Transverse colon (tissue), 4 donors: ENCODE measurements at places on chromosomes 7 and 10. TPM values are rescaled to one million over a fixed set of nuclear protein-coding genes. Genes with fewer than 3 reads are reported as not detected.
A peak's percentile ranks its signal among the peaks of the same experiment; 100 is the strongest.

GRCh38 chr7:114181280-114181679 lies 233.3 kb upstream of the FOXP2 start:
- H3K4me1 ChIP-seq = no peaks in the 10 kb centered on the region
- H3K4me3 ChIP-seq = no peak overlapping the region
- H3K27ac ChIP-seq = no peak overlapping the region
- no peaks in the 10 kb centered on the region for H3K36me3 ChIP-seq
- H3K27me3 ChIP-seq = no peaks in the 10 kb centered on the region

Gene OR2A12
- not detected for total RNA-seq

DNA sequence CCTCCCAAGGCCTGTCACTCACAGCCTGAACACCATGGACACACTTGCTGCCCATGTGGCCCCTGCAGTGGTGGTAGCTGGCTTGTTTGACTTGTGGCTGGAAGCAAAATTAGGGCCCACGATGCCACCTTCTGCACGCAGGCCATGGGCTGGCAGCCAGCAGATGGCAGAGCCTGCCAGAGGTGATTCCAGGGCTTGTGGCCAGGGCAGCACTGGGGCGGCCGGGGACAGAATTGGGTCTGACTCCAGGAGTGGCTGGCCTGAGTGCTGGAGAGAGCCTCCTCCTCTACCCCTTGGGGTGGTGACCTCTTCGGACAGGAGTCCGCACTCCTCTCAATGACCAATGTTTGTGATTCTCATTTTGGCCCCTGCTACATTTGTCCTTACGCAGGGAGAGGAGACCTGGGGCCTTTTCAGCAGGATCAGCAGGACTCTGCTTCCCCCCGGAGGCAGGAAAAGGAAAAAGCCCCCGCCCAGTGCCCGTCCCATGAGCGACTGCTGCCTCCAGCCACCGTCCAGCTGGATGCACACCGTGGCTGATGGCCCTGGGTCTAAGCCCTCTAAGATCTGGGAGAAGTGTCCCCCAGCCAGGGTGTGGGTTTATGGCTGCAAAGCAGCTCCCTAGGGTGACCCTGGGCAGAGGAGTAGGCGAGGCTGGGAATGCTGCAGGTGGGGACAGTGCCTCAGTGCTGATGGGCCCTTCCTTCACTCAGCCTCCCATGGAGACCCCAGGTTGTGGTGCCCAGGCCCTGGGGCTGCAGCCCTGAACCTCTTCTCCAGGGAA lies 26.5 kb downstream of the DNAJB12 start:
- DNase-seq = peak; percentile 72
- no peaks in the 10 kb centered on the region for H3K36me3 ChIP-seq
- no peak overlapping the region for H3K4me3 ChIP-seq
- H3K27ac ChIP-seq = peak overlapping the region; percentile 39
- no peaks in the 10 kb centered on the region for H3K27me3 ChIP-seq

DNA sequence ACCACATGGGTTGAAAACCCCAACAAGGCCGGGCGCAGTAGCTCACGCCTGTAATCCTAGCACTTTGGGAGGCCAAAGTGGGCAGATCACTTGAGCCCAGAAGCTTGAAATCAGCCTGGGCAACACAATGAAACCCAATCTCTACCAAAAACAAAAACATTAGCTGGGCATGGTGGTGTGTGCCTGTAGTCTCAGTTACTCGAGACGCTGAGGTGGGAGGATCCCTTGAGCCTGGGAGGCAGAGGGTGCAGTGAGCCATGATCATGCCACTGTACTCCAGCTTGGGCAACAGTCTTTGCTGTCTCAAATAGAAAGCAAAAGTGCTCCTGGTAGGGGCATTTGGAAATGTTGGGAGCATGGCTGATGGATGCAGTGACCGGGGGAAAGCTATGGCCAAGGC lies 209.6 kb upstream of the PLXNA4 start:
- no peaks in the 10 kb centered on the region for H3K27me3 ChIP-seq
- H3K36me3 ChIP-seq = no peaks in the 10 kb centered on the region
- DNase-seq = no peak

DNA sequence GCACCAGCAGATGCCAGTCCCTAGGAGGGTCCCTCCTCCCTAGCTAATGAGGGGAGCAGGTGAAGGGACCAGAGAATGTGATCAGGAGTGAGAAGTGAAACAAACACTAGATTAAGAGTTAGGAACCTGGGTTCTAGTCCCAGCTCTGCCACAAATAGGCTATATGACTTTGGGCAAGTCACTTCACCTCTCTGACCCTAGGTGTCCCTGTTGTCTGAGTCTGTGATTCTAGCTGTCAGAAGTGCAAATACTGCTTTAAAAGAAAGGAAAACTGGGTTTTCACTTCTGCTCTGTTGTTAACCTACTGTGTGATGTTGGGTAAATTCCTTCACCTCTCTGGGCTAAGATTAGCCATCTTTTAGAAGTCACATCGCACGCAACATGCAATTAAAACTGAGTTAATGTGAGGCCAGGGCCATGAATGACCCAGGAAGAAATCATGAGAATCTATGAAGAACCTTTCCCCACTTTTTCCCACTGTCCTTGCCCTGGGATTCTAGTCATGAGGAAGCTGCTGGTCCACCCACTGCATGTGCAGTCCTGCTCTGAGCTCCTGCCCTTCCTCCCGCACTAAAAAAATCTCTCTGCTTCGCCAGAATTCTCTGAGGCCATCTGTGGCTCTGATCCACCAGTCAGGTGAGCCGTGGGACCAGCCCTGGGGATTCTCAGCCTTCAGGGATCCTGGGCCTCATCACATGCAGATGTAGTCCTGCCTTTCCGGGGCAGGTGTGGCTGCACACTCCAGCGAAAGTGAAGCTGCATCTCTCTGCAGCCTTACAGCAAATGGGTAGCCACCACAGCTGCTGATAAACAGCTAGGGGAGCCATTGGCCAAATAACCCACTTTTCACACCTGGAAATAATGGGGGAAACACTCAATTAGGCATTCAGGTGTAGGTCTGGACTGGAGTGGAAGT lies 181.7 kb downstream of the PLXNA4 start:
- H3K36me3 ChIP-seq = no peaks in the 10 kb centered on the region
- no peaks in the 10 kb centered on the region for H3K4me1 ChIP-seq
- H3K27me3 ChIP-seq = no peaks in the 10 kb centered on the region

DNA sequence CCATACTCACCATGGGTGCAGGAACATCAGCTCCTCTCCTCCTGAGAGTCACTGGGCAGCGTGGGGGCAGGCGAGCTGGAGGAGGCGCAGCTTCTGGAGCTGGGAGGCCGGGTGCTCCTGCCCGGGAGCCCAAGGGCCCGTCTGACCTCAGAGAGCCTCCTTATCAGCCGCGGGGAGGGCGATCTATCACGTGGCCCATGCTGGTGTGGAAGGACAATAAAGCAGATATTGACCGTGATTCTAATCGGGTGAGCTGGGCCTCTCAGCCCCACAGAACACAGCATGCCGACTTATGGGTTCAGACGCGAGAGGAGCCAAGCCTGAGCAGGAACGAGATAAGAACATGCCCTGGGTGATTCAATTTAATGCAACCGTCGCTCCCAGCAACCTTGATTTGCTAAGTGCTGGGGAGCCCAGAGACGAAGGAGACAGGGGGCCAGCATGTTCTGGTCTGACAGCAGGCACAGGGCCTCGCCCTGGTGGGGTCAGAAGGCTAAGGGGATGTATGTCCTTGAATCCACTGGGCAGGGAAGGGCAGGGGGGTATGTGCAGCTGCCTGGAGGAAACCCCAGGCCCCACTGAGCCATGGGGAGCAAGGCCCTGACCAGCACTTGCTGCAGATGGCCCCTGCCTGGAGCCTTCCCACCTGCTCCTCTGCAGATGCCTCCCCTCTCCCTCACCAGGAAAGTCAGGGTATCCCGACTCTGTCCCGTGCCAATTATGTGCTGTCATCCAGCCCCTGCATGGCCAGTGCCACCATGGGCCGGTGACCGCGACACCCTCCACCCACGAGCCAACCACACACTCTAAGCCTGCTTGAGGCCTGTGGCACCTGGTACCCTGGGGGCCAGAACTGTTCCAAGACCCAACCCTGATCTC lies 95.3 kb upstream of the RET start:
- H3K4me3 ChIP-seq = no peak overlapping the region
- DNase-seq = peak; percentile 6
- H3K27me3 ChIP-seq = no peaks in the 10 kb centered on the region
- H3K36me3 ChIP-seq = no peaks in the 10 kb centered on the region
- H3K27ac ChIP-seq = no peak overlapping the region

- H3K4me1 ChIP-seq = no peaks in the 10 kb centered on the region
- DNase-seq = no peak
- no peaks in the 10 kb centered on the region for H3K36me3 ChIP-seq
- no peaks in the 10 kb centered on the region for H3K27me3 ChIP-seq
- H3K4me3 ChIP-seq = no peak overlapping the region
Measured at GRCh38 chr10:57018452-57018851, 657.4 kb upstream of the ZWINT start.

- H3K27me3 ChIP-seq = no peaks in the 10 kb centered on the region
- peak overlapping the region; percentile 2 for H3K27ac ChIP-seq
- DNase-seq = no peak
Measured at GRCh38 chr7:18320422-18320821, 175.1 kb upstream of the HDAC9 start.

DNA sequence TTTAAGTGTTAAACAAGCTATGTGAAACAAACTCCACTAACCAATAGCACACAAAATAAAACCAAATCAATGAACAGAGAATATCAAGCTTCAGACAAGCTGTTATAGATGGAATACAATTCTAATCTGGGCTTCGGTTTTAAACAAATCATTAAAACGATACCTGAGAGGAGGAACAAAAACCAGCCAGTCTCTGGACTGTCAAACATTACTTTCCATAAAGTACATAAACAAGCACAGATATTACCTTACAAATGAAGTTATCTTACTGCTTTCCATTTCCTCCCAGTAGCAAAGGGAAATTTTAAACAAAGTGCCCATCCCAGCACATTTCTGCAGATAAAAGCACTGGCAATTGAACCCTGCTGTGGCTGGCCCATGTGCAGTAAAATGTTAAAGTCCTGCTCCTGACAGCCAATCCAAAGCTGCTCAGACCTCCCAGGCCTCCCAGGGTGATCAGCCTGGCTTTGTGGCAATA lies 128.0 kb downstream of the NRCAM start:
- no peak for DNase-seq
- H3K27ac ChIP-seq = no peak overlapping the region
- no peaks in the 10 kb centered on the region for H3K4me1 ChIP-seq
- H3K36me3 ChIP-seq = no peaks in the 10 kb centered on the region

Gene FAM185A
- 12.7 TPM for total RNA-seq

DNA sequence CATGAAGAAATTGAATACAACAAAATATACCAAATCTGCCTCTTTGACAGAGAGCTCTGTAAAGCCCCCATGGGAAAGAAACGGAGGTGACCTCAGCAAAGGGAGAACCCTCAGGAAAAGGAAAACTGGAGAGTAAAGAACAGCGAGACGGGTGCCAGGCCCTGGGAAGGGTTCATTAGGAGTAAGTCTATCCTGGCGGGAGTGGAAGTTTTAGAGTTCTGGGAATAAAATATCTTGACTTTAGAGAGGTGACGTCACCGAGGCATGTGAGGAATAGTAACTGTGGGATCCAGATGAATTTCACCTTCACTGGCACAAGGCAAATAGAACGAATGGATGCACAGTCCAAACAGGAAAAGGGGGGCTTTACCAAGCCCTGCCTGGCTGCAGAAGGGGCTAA lies 362.8 kb upstream of the IGFBP3 start:
- no peaks in the 10 kb centered on the region for H3K4me1 ChIP-seq
- no peaks in the 10 kb centered on the region for H3K27me3 ChIP-seq

Gene GPR37
- not detected for total RNA-seq

Gene GSTO2
- total RNA-seq = 9.5 TPM

Gene C10orf67
- not detected for total RNA-seq

Gene PSTK
- total RNA-seq = not detected

- H3K4me1 ChIP-seq = no peaks in the 10 kb centered on the region
- H3K4me3 ChIP-seq = no peak overlapping the region
- H3K27me3 ChIP-seq = no peaks in the 10 kb centered on the region
Measured at GRCh38 chr10:85848756-85849155, 517.8 kb downstream of the GRID1 start.

- no peak overlapping the region for H3K27ac ChIP-seq
- H3K4me1 ChIP-seq = peaks cover 6% of the 10 kb centered on the region
- H3K27me3 ChIP-seq = peaks cover 7% of the 10 kb centered on the region
- H3K36me3 ChIP-seq = no peaks in the 10 kb centered on the region
- DNase-seq = no peak
- H3K4me3 ChIP-seq = no peak overlapping the region
Measured at GRCh38 chr10:116626815-116627214, 6.1 kb downstream of the PNLIPRP2 start.

- DNase-seq = no peak
- no peaks in the 10 kb centered on the region for H3K4me1 ChIP-seq
- no peaks in the 10 kb centered on the region for H3K36me3 ChIP-seq
- H3K27me3 ChIP-seq = no peaks in the 10 kb centered on the region
- no peak overlapping the region for H3K27ac ChIP-seq
Measured at GRCh38 chr10:24771943-24772694, 48.4 kb upstream of the ARHGAP21 start.

GRCh38 chr7:1460821-1461645 lies 1.8 kb upstream of the MICALL2 start:
- H3K27me3 ChIP-seq = no peaks in the 10 kb centered on the region
- H3K4me1 ChIP-seq = peaks cover 47% of the 10 kb centered on the region
- DNase-seq = peak; percentile 81

Gene SUN3
- not detected for total RNA-seq

DNA sequence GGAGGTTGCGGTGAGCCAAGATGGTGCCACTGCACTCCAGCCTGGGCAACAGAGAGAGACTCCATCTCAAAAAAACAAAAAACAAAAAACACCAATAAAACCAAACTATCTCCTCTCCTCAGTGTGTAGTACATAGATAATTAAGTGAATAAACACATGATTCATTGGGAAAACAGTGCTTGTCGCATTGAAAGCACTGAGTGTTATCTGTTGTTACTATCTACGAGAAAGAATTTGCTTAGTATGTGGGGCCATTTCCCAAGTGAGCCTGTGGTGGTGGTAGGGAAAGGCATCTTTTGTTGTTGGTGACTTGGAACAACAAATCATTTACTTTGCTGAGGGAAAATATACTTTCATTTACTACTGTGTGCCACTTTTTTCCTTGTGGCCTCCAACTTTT lies 42.6 kb downstream of the RSBN1L start:
- H3K36me3 ChIP-seq = no peaks in the 10 kb centered on the region
- no peak for DNase-seq
- H3K4me3 ChIP-seq = no peak overlapping the region
- H3K27ac ChIP-seq = no peak overlapping the region
- peaks cover 7% of the 10 kb centered on the region for H3K4me1 ChIP-seq

Gene SLC26A3
- 4,526 TPM for total RNA-seq

Gene PON1
- total RNA-seq = 1.6 TPM

- peaks cover under 1% of the 10 kb centered on the region for H3K4me1 ChIP-seq
- H3K36me3 ChIP-seq = no peaks in the 10 kb centered on the region
- no peak overlapping the region for H3K27ac ChIP-seq
- H3K27me3 ChIP-seq = no peaks in the 10 kb centered on the region
Measured at GRCh38 chr7:117119192-117119924, 166.1 kb downstream of the ST7 start.

GRCh38 chr7:151307536-151307935 lies 34.1 kb upstream of the NUB1 start:
- no peaks in the 10 kb centered on the region for H3K36me3 ChIP-seq
- H3K27me3 ChIP-seq = peaks cover 50% of the 10 kb centered on the region
- no peak overlapping the region for H3K4me3 ChIP-seq

Gene CDK14
- total RNA-seq = 2.2 TPM

- H3K27ac ChIP-seq = no peak overlapping the region
- H3K4me3 ChIP-seq = no peak overlapping the region
- H3K27me3 ChIP-seq = no peaks in the 10 kb centered on the region
- no peaks in the 10 kb centered on the region for H3K4me1 ChIP-seq
- DNase-seq = no peak
Measured at GRCh38 chr7:24728503-24729364, 28.5 kb downstream of the GSDME start.

Gene SLC26A5
- total RNA-seq = 6.0 TPM

Gene SPDYE8
- not detected for total RNA-seq
